ENCODE measurements at places on chromosomes 11 and 22. TPM values are rescaled to one million over a fixed set of nuclear protein-coding genes. Genes with fewer than 3 reads are reported as not detected.

The SBF1 gene
- total RNA-seq, result 68.6 TPM

The TIGD3 gene
- total RNA-seq, result not detected

The VSIG10L2 gene
- total RNA-seq, result not detected

The SVIP gene
- total RNA-seq, result 70.5 TPM

The RAB3IL1 gene
- total RNA-seq, result 3.6 TPM

The CCDC89 gene
- total RNA-seq, result not detected

The PLAAT5 gene
- not detected for total RNA-seq

The RFPL2 gene
- not detected for total RNA-seq

The RPS6KA4 gene
- total RNA-seq, result 41.8 TPM

The OR52E6 gene
- total RNA-seq, result not detected

The OVCH2 gene
- not detected for total RNA-seq

The TTC28 gene
- total RNA-seq, result 51.1 TPM

The APOA4 gene
- total RNA-seq, result not detected

The DRAP1 gene
- total RNA-seq, result 118 TPM

The OR10A3 gene
- total RNA-seq, result not detected

The CTSW gene
- total RNA-seq, result not detected

The KREMEN1 gene
- 0.99 TPM for total RNA-seq

The ABCC8 gene
- total RNA-seq, result not detected

The GLYATL1B gene
- total RNA-seq, result not detected

The MAPK8IP1 gene
- total RNA-seq, result 5.3 TPM

The CRYAB gene
- not detected for total RNA-seq

The RCOR2 gene
- 0.13 TPM for total RNA-seq

The SAA4 gene
- not detected for total RNA-seq

The RIMBP3C gene
- total RNA-seq, result not detected

The CEND1 gene
- 0.40 TPM for total RNA-seq

The CBLIF gene
- not detected for total RNA-seq

The PDGFB gene
- total RNA-seq, result 273 TPM

The SLC1A2 gene
- not detected for total RNA-seq

The SLC22A24 gene
- total RNA-seq, result not detected
